ENCODE measurements at places on chromosomes 12 and 14.
A peak's percentile ranks its signal among the peaks of the same experiment; 100 is the strongest.

GRCh38 chr12:388541-389141, 479 bp downstream of the KDM5A start:
- DNase-seq, result peak; percentile 11

- DNase-seq, result no peak
These were observed 17.7 kb downstream of the EPYC start for GRCh38 chr12:90987101-90987500.

GRCh38 chr12:108254030-108254429, 85.1 kb downstream of the CMKLR1 start:
- no peak for DNase-seq

GRCh38 chr14:65000898-65001591, 14.3 kb downstream of the FNTB start:
- DNase-seq, result no peak

- no peak for DNase-seq
These were observed 294.5 kb downstream of the GALC start for GRCh38 chr14:87698481-87698880.

DNA sequence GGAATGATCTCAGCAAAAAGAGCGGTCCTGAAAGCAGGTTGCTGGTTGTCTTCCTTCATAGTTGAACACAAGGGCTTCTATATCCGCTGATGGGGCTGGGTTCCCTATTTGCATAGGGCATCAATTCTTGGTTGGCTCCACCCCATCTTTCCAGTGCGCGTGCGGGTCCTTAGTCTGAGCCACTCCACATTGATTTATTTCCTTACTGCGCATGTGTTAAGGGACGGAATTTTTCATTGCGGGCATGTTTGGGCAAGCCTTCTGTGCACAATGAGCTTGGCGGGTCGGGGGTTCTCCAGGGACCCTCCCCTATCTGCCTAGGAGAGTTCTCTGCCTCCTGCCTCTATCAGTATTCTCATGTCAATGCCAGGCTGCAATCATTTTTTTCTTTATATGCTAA, 21.2 kb upstream of the DLGAP5 start:
- DNase-seq, result no peak

- DNase-seq, result no peak
These were observed 219.7 kb downstream of the ACSS3 start for GRCh38 chr12:81297601-81298000.

GRCh38 chr14:38042322-38042721, 165.4 kb upstream of the SSTR1 start:
- no peak for DNase-seq

GRCh38 chr14:39956372-39956771, 524.1 kb upstream of the FBXO33 start:
- DNase-seq, result no peak

DNA sequence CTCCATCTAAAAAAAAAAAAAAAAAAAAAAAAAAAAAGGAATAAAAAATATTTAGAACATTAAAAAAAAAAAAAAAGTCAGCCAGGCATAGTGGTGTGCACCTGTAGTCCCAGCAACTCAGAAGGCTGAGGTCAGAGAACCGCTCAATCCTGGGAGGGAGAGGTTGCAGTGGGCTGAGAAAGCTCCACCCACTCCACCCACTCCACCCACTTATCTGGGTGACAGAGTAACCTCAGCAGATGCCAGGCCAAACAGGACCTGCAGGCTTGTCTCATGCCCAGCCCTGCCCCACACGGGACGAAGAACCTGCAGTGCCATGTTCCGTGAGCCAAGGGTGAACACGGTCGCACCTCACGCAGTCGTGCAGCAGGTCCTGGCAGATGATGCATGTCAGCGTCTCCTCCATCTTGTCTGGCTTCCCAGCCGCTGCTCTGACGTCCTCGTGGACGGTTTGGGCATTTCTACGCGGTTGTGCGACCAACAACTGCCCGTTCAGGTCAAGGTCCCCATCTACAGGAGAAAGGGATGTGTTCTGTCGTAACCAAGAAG, 28.6 kb downstream of the CHFR start:
- no peak for DNase-seq

- no peak for DNase-seq
These were observed 357.4 kb downstream of the KCNH5 start for GRCh38 chr14:62687818-62688217.

GRCh38 chr12:14322403-14322802, 43.1 kb upstream of the ATF7IP start:
- DNase-seq, result no peak

DNA sequence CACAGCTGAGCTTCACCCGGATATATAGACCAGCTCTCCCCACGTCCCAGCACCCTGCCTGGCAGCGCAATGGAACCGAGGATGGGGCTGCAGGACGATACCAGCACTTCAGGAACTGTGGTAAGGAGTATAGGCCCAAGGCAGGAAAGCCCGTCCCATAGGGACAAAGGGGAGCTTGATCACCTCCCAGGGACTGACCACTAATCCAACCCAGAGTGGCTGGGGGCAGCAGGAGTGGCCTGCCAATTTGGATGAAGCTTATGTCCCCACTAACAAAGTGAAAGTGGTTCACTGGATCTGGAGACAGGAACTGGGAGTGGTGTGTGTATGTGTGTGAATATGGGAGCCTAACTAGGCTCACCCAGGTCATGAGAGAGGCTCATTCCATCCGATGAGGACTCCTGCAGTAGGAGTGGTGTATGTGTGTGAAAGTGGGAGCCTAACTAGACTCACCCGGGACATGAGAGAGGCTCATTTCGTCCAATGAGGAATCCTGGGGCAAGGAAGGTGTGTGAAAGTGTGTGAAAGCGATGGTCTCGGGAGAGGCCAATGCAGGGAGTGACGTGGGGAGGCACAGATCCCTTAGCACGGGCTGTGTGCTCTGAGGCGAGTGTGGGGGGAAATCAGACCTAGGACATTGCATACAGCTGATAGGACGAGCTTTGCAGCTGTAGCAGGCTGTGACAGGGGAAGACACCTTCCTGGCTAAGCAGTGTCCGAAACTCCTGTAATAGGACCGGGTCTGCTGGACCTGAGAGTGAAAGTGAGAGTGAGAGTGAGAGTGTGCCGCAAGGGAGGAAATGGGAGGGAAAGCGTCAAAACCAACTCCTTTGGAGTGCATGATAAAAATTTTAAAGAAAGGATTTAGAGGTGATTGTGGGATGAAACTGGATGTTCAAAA, 25.7 kb downstream of the KLRK1 start:
- peak; percentile 32 for DNase-seq

DNA sequence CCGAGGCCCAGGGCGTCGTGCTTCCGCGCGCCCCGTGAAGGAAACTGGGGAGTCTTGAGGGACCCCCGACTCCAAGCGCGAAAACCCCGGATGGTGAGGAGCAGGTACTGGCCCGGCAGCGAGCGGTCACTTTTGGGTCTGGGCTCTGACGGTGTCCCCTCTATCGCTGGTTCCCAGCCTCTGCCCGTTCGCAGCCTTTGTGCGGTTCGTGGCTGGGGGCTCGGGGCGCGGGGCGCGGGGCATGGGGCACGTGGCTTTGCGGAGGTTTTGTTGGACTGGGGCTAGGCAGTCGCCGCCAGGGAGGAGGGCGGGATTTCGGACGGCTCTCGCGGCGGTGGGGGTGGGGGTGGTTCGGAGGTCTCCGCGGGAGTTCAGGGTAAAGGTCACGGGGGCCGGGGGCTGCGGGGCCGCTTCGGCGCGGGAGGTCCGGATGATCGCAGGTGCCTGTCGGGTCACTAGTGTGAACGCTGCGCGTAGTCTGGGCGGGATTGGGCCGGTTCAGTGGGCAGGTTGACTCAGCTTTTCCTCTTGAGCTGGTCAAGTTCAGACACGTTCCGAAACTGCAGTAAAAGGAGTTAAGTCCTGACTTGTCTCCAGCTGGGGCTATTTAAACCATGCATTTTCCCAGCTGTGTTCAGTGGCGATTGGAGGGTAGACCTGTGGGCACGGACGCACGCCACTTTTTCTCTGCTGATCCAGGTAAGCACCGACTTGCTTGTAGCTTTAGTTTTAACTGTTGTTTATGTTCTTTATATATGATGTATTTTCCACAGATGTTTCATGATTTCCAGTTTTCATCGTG, 612 bp downstream of the MDM2 start:
- peak; percentile 56 for DNase-seq

DNA sequence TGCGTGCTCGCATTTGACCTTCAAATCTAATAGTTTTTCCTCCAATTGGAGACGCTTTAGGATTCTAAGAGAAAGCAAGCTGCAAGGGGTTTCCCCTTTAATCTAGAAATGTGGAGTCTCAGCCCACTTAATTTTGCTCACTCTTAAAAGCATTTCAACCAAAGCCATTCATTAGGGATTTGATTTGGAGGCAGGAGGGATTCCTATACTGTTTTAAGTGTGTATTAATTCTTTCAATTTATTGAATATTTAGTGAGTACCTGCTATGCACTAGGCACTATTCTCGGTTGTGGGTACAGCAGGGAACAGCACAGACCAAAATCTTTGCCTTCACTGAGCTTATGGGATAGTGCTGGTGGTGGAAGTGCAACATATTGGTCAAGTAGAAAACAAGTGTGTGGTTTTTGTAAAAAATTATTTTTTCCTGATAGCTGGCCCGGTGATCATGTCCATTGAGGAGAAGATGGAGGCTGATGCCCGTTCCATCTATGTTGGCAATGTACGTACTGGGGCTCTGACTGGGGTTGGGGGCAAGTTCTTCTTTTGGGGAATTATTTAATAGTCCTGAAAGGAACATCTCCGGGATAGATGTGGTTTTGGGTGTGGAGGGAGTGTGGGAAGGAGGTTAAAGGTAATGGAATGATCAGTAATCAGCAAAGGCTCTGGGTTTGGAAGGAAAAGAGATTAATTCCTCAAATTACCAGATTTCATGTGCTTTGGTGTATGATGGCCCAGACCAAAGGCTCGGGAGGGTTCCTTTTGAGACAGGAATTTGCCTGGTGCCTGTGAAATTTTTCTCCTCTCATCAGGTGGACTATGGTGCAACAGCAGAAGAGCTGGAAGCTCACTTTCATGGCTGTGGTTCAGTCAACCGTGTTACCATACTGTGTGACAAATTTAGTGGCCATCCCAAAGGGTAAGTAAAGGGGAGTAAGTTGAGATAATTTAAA, 1.6 kb downstream of the PABPN1 start:
- no peak for DNase-seq

DNA sequence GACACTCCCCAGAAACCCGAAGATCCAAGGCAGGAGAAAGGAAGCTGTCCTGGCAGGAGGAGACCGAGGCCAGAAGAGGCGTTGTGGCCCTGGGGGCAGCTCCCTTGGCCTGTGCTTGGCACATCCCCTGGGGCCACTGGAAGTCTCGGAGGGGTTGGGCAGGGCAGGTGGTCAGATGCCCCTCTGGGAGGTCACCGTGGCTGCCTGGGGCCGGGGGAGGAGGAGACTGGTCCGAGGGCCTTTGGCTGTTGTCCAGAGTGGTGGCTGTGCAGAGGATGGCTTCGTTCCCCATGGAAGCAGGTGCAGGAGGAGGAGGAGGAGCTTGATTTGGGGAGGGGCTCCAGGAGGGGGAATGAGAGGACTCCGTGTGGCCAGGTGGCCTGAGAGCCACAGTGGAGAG, 3.3 kb upstream of the NUDT14 start:
- no peak for DNase-seq

GRCh38 chr12:75854681-75855309, 176.8 kb downstream of the PHLDA1 start:
- no peak for DNase-seq

Data from GM18507 (cell line).